Subcutaneous adipose tissue (tissue), 4 donors: ENCODE measurements at places on chromosomes 4 and X. TPM values are rescaled to one million over a fixed set of nuclear protein-coding genes. Genes with fewer than 3 reads are reported as not detected.

Gene TEX11
- not detected for total RNA-seq

Gene SPANXN1
- total RNA-seq, result not detected

Gene GPRASP1
- 6.8 TPM for total RNA-seq

Gene CFAP299
- not detected for total RNA-seq

Gene ZNF275
- total RNA-seq, result 8.3 TPM
